ENCODE measurements at places on chromosomes 3 and 15. TPM values are rescaled to one million over a fixed set of nuclear protein-coding genes. Genes with fewer than 3 reads are reported as not detected.

Gene HDGFL3
- 42.9 TPM for total RNA-seq

Gene TGM5
- total RNA-seq, result 0.26 TPM

Gene SPINK8
- not detected for total RNA-seq

Gene SPESP1
- total RNA-seq, result 1.2 TPM

Gene GPR15
- total RNA-seq, result not detected

Gene CALML4
- total RNA-seq, result 13.6 TPM

Gene C3orf85
- total RNA-seq, result not detected

Gene ACKR2
- total RNA-seq, result 6.8 TPM

Gene LRRN1
- 18.2 TPM for total RNA-seq

Gene TMEM158
- total RNA-seq, result 1.7 TPM

Gene ROPN1
- not detected for total RNA-seq

Gene XCR1
- total RNA-seq, result 1.0 TPM

Gene GABRR3
- 0.11 TPM for total RNA-seq

Gene GOLGA6A
- total RNA-seq, result not detected

Gene ONECUT1
- 0.63 TPM for total RNA-seq

Gene ARHGEF26
- total RNA-seq, result 18.2 TPM

Gene PXK
- total RNA-seq, result 73.9 TPM

Gene EIF1B
- total RNA-seq, result 31.9 TPM

Measured in urinary bladder (tissue), 4 donors.